ENCODE measurements at places on chromosomes 12 and 14.

DNA sequence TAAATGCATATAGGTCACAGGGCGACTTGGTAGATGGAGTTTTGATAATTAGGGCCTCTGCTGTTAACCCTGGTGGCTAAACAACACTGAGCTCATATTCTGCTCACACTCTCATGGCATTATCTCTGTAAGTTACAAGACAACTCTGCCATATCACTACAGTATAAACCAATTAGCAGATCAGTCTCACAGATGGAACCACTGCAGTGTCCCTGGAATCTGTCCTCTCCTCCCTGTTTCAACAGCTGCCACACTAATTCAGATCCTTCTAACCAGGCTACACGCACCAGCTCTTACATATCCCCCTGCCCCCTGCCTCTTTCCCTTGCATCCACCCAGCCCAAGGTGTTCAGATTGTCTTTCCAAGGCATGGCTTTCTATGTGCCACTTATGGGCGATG, 161.0 kb upstream of the RMST start:
- DNase-seq = no peak

DNA sequence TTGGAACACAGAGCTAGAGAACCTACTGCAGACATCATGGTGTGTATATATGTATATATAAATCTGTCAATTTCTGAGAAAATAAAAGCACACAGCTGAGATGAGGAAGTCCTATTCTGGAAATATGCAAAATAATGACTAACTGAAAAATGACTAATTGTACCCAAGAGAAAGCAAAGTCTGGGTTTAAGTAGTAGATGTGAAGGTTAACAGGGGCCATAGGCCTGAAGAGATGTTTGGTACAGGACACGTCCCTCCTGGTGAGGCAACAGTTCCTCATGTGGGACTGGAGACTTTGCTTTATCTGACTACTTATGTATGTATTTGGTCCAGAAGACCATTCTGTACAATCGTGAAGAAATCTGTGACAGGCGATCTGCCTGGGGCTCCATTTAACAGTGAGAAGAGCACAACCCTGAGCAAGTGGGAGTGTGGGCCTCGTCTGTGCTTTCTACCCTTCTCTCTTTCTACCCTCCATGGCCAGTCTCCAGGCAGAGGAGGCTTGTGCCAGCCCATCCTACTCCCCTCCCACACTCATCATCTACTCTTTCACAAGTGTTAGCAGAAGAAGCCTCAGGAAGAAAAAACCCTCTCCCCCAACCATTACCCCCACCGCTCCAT, 67.5 kb downstream of the SLC41A2 start:
- DNase-seq = no peak

DNA sequence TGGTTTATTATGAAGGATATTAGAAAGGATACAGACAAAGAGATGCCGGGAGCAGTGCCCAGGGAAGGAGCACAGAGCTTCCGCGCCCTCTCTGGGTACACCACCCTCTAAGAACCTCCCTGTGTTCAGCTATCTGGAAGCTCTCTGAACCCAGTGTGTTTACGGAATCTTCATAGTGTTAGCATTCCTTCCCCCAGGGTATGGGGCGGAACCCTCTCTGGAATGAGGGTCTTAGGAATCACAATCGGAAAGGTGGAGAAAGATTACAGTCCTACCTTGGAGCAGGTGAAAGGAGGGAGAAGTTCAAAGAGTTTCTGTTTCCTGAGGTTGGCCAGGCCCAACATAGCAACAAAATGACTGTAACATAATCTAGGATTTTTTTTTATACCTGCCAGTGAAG, 6.8 kb upstream of the NUDT4 start:
- no peak for DNase-seq

GRCh38 chr14:59363531-59364226, 101.5 kb downstream of the GPR135 start:
- DNase-seq = no peak

DNA sequence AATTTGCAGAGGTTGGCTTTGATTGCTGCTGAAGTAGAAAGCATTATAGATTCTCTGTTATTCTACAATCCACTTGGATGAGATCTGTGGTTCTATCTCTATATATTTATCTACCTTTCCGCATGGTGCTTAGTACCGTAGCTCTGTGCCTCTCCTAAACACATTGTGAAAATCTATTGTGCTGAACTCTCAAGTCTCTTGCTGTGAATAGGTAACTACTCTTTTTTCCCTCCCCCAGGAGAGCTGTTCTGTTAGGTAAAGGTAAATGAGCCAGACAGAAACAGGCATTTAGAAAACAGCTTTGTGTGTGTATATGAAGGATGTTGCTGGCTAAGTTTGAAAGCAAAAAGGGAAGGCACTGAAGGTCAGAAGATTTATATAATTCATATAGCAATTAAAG, 112.6 kb downstream of the BRMS1L start:
- no peak for DNase-seq

GRCh38 chr14:24051789-24052655, at the start of gene CARMIL3:
Gene CARMIL3, plus strand, starts transcription at chr14:24052009. Its CDS starts 145 bp downstream, at chr14:24052154.
- DNase-seq = no peak

GRCh38 chr12:90079529-90080210, 371.0 kb upstream of the ATP2B1 start:
- DNase-seq = no peak

DNA sequence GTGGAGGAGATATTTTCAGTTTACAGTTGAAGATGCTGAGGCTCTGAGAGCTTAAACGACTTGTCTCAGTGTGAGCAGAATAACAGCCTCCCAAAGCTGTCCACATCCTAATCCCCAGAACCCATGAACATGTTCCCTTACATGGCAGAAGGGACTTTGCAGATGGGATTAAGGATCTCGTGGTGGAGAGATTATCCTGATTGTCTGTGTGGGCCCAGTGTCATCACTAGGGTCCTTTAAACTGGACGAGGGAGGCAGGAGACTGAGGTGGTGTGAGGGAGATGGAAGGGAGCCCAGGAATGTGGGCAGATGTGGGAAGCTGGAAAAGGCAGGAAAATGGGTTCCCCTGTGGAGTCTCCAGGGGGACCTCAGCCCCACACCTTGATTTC, 9.6 kb upstream of the KRT80 start:
- DNase-seq = no peak

DNA sequence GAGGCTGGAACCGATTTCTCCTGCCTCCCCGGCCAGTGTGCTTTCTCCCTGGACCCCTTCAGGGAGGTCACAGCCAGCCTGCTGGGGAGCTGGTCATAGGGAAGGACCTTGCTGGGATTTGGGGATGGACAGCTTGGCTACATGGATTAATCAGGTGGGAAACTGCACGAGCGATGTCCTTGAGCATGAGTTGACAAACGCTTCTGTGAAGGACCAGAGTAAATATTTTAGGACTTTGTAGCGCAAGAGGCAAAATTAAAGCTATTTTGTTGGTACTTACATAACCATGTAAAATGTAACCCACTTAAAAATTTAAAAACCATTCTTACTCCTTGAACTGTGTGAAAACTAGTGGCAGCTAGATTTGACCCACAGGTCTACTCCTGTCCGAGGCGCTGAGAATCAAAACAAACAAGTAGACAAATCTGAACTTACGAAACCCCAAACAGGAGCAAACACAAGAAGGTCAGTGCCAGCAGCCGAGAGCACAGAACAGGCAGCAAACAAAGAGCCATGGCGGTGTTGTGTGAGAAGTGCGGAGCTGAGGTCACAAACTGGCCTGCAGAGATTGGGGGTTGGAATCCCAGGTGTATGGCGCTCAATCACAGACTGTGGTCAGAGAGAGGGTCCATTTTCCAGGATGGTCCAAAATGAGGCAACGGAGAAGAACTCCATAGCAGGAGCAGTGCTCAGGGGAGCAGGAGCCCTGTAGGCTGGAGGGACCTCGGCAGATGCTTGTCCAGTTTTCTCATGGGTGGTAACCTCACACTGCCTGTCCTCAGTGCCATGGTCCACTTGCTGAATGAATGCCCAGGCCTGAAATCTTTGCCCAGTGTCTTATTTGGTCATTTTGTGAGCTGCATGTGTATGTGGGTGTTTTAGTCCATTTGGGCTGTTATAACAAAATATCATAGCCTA, 79.2 kb upstream of the CLMN start:
- DNase-seq = no peak

GRCh38 chr12:107884769-107885694, 110.5 kb downstream of the ASCL4 start:
- DNase-seq = no peak

GRCh38 chr12:13942826-13943225, 38.6 kb downstream of the GRIN2B start:
- no peak for DNase-seq

DNA sequence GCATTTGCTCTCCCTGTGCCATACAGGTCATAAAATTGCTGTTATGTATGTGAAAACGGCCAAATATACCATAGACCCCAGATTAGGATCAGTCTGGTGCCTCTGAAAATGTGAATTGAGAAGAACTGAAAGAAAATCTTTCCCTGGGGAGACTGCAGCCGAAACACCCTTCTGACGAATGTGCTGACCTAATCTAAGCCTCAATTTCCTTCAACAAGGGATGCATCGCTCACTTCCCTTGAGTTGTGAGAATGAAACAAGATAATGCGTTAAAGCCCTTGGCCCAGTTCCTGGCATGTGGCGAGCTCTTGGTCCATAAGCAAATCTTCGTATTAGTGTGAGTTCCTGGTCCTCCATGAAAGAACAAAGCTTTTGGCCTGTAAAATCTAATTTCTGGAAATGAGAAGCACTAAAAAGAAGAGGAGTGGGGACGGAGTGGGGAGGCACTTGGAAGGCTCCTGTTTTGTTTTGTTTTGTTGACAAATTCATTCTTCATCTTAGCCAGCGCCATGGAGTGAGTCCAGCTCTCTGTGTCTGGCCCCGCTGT, 49.5 kb upstream of the RTRAF start:
- no peak for DNase-seq

DNA sequence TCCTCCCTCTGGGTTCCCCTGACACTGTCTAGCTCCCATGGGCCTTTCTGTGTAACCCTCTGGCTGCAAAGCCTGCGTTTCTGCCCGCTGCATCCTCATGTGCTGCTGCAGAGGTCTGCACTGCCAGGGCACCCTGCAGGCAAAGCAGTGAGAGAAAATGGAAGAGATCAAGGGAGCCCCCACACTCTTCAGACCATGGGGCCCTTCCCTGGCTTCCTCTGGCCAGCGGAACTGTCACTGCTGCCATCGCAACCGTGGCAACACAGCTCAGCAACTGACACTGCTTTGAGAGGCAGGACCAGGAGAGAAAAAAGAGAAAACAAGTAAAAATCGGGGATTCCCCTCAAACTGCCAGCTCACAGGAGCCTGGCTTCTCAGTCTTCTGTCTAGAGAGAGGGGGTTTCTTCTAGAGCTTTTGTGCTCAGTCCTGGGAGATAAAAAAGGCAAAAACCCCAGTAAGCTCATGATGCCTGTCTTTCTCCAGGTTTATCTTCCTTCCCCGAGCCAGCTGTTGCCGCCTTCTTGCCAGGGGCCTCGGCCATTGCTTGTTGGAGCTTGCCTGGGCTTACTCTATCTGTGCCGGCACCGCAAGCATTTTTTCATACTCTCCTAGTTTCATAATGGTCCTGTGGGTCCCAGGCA, 38.9 kb downstream of the C14orf132 start:
- DNase-seq = no peak

DNA sequence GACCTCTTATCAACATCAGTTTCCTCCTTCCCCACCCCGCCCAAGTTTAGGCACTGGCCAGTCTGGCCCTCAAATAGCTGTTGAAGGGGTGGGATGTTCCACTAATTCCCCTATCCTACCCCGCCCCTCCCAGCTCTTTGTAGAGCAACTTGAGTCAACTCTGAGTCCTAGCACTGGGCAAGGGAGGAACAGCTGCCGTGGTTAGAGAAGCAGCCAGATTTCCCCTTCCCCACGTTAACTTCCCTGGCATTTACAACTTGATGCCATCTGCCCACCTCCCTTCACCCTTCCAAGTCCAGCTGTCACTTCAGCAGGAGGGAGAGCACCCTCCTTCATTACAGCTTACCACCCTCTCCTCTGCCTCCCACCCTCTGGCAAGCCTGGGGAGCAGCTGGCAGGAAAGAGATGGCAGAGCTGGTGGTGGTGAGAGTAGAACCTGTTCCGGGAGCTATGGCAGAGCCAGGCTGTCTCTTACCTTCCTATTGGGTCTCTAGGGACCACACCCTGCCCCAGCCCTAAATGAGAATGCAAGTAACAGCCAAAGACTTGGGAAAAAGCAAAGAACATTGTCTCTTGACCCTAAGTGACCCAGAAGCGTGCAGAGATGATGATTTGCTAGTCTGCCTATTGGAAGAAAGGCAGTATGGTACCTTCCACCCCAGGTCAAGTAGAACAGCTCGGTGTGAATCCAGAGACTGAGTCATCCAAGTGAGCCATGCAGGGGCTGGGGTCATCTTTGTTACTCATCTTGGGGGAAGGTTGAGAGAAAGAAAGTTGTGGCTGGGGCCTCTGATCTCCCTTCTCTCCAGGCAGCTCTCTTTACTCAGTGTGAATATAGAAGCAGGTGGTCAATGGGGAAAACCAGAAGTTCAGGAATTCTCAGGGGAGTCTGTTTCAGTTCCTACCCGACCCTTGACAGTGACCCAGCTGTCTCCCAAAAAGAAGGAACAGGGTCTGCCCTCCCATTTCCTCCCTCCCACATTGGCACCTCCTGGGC, 1.5 kb downstream of the BLOC1S1 start:
- no peak for DNase-seq

- DNase-seq = no peak
Measured at GRCh38 chr12:115930336-115930735, 347.2 kb downstream of the MED13L start.

DNA sequence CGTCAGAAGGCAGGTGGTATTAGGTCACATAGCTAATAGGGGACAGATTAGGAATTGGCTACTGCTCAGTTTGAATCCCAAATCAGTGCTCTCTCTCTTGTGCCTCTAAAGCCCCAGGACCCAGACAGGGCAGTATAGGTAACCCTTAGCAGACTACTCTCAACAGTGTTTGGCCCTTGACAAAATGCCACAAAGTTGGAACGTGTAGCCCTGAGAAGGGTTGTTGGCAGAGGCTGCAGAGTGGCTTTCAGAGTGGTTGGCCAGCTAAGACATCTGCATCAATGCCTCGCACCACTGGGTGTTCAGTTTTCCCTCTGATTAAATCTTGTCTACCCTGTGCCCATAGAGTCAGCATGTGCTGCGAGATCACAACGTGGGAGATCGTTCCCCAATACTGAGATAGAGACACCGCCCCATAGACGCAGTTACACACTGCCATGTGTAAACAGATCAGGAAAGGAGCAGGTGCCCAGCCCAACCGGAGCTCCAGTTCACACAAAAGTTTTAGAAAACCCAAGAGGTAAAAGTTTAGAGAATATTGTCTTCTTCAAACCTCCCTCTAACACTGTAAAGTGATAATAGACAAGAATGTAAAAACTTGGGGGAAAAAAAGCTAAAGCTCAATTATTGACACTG, 48.3 kb downstream of the EML1 start:
- no peak for DNase-seq

DNA sequence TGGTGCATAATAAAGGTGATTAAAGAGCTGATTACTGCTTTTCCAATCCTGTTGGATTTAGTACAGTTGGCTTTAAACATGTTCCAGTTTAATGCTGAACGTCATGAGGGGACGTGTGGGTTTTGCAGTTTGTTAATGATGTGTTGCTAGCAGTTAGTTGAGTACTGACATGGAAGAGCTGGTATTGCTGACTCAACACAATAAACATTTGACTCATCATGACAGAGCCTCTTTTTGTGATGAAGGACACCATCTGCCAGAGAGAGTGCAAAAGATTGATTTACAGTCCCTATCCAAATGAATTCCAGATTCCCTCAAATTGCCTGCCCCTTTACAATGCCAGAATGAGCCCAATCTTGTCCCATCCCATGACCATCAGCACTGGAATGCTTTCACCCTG, 346.2 kb upstream of the PRICKLE1 start:
- no peak for DNase-seq
